HT1080 (cell line): ENCODE measurements at places on chromosomes 3 and 15. TPM values are rescaled to one million over a fixed set of nuclear protein-coding genes. Genes with fewer than 3 reads are reported as not detected.

DNA sequence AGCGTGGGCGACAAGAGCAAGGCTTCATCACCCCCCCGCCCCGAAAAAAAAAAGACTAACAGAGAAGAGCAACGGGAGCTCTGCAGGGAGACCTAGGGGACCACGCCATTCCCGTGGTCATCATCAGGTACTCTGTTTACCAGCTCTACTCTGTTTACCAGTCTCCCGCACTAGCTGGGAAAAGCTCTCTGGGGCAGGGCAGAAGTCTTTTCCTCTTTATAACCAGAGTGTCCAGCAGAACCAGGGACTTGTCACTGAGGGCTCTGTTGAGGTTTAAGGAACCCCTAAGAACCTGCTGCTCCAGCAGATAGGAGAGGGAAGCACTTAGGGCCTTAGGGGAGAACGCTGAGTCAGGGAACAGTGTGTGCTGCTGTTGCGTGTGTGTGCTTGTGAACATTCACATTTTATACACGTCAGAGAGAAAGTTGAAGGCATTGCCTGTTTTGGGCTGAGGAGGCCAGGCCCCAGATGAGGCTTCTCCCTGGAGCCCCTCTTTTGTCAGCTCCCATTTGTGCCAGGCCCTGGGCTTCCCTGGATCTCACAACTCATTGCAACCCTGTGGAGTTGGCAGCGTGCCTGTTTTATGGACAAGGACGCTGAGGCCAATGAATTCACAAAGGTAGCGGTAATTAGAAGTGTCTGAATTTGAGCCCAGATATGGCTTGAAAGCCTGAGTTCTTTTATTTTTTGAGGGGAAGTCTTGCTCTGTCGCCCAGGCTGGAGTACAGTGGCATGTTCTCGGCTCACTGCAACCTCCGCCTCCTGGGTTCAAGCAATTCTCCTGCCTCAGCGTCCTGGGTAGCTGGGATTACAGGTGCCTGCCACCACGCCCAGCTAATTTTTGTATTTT, 24.2 kb upstream of the ERICH6 start:
- no peak for DNase-seq

The GPR27 gene
- total RNA-seq, result not detected in 2 replicates

GRCh38 chr3:69121950-69122349, 445 bp downstream of the LMOD3 start:
- peak; percentile 21 for DNase-seq

DNA sequence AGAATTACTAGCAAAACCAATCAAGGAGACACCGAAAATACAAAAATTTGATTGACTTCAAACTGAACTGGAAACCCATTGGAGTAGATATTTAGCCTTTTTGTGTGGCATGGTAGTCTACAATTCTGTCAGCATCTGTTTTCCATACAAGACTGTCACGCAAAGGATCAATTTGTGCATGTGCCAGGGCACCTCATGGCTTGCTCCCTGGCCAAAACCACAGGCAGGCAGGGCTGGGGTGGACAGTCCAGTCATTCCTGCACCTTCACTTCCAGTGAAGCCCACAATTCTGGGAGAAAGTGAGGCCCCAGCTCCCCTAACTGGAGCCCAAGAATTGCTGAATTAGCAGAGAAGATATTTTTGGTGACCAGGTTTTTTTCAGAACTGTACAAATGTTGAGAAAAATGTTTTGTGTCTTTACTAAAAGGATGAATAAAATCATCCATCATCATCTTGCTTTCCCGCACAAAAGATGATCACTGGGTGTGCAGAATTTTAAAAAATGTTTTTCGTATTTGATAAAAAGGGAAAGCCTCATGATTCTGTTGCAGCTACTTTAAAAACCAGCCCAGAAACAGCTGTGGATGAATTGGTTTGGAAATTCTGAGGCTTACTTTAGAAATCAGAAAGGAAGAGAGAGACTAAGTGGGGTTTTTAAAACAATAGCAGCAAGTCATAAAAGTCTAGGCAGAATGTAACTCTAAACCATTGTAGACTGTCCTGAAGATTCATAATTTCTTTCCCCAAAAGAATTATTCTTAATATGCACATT, 86.4 kb downstream of the PCCB start:
- no peak for DNase-seq

- no peak for DNase-seq
Observed at GRCh38 chr3:193737191-193737751, 144.3 kb downstream of the OPA1 start.

GRCh38 chr3:36367912-36368573, 12.3 kb upstream of the STAC start:
- no peak for DNase-seq

The GOLGA6L7 gene
- not detected in 2 replicates for total RNA-seq

DNA sequence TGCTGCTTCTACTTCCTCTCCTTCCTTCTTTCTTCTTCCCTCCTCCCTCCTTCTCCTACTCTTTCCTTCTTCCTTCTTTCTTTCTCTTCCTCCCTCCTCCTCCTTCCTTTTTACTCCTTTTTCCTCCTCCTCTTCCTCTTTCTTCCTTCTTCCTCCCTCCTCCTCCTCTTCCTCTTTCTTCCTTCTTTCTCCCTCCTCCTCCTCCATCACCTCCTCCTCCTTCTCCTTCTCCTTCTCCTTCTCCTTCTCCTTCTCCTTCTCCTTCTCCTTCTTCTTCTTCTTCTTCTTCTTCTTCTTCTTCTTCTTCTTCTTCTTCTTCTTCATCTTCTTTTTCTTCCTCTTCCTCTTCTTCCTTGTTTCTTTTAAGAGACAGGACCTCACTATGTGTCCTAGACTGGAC, 224.0 kb downstream of the NR2F2 start:
- DNase-seq, result no peak

DNA sequence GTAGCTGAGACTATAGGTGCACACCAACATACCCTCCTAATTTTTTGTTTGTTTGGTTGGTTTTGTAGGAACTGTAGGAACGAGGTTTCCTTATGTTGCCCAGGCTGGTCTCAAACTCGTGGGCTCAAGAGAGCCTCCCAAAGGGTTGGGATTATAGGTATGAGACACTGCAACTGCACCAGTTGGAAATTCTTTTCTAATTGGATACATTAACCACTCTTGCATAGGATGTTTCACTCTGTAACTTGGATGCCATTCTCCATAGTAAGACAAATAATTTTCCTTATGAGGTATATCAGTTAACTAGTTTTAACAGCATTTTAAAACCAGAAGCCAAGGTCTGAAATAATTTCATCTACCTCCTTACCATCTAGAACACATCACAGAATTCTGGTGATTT, 6.7 kb upstream of the ALCAM start:
- no peak for DNase-seq

- peak; percentile 52 for DNase-seq
Observed at GRCh38 chr3:26369133-26369532, 253.4 kb upstream of the LRRC3B start.

- no peak for DNase-seq
Observed at GRCh38 chr3:53046171-53047170, 598 bp upstream of the SFMBT1 start.

- peak; percentile 87 for DNase-seq
Observed at GRCh38 chr15:80550219-80550907, 144.7 kb upstream of the ABHD17C start.

The IL16 gene
- 0.03 and 0.50 TPM in 2 replicates for total RNA-seq

GRCh38 chr3:10286596-10287295, 6.0 kb downstream of the GHRL start:
- DNase-seq, result peak; percentile 91

GRCh38 chr3:33438881-33439545, 1.2 kb downstream of the UBP1 start:
- DNase-seq, result peak; percentile 20

- DNase-seq, result no peak
Observed at GRCh38 chr15:59764775-59765174, 75.7 kb upstream of the BNIP2 start.

GRCh38 chr3:17802950-17803349, 60.5 kb upstream of the TBC1D5 start:
- no peak for DNase-seq

- no peak for DNase-seq
Observed at GRCh38 chr15:62869116-62869515, 173.4 kb upstream of the TPM1 start.

DNA sequence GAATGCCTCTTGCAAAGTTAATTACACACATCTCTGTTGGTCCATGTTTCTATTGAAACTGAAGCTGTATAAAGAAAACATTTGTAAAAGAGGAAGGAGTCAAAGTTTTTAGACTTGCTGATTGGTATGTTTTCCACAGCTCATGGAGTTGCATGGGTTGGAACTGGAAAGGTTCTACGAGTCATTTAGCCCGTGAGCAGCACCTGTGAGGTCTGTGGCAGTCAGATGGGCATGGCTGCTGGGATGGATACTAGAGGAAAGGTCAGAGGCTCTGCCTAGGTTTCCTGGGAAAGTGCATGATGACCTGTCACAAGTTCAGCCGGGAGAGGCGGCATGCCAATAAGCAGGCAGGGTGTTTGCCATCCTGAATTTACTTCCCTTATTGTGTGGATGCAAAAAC, 155.4 kb downstream of the CACNA1D start:
- no peak for DNase-seq

DNA sequence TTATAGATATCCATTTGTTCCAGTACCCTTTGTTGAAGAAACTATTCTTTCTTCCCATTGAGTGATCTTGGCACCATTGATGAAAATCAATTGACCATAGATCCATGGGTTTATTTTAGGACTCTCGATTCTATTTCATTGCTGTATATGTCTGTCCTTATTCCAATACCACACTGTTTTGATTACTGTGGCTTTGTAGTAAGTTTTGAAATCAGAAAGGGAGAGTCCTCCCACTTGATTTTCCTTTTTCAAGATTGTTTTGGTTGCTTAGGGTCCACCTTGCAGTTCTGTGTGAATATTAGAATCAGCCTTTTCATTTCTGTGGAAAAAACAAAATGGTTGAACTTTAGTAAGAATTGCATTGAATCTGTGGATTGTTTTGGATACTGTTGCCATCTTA, 20.6 kb upstream of the IL20RB start:
- DNase-seq, result no peak

DNA sequence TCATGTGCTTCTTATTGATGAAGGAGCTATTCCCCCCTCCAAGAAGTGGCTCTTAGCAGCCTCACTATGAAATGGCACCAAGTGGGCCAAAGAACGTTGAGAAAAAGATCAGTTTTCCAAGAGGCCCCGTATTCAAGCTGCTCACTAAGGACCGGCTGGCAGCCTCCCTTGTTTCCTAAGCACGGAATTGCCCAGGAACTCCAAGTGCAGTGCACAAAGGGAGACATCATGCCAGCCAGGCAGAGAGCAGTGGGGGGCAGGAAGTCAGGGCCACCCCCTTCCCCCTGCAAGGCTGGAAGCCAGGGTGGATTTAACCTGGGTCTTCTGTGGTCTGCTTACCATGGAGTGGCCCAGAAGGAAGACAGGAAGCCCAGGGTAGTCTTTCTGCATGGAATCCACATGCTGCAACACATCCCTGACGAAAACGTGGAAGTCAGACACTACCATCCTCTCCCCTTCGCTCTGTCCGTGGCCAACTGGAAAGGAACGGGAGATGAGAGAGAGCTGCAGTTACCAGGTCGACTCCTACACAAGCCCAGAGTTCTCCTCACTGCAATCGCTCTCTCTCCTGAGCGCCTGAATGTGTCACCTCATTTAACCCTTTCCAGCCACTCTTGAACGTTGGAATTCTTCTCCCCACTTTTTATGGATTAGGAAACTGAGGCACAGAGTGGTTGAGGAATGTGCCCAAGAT, 49.5 kb downstream of the ABTB1 start:
- DNase-seq, result no peak

GRCh38 chr3:11643201-11643603, 513 bp downstream of the VGLL4 start:
- no peak for DNase-seq

DNA sequence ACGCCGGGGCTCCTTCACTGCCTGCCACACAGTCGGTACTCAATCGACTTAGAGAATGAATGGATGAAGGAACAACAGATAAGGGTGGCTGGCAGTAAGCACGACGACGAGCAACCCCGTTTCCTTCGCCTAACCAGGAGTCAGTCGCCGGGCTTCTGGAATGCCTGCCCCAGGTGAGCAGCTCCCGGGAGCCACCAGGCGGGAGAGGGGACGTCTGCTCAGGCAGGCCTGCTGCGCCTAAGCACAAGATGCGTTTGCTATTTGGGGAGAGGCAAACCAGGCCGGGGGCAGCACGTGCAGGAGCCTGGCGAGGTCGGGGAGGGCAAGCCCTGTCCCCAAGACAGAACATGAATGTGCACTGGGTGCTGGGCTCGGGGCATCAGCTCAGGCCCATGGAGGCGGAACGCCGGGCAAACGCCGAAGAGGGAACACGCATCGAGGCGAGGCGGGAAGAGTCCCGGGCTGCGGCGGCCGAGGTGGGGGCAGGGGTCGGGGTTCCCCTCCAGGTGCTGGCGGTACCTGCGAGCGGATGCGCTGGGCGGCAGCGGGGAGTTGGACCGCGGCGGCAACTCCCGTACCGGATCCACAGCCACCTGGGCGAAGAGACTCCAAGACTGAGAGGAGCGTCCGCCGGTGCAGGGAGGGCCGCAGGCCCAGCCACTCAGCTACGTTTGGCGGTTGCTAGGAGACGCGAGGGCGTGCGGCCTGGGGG, at the start of gene CFAP92:
TSS of gene CFAP92 (minus strand) at position 616 of the 712 bp plus-strand sequence. CDS start 772 bp downstream, outside the sequence.
- no peak for DNase-seq

The FANCD2OS gene
- total RNA-seq, result not detected in 2 replicates

- peak; percentile 94 for DNase-seq
Observed at GRCh38 chr3:4978966-4979427, 240 bp upstream of the BHLHE40 start.

The CCRL2 gene
- total RNA-seq, result 2.6 and 3.7 TPM in 2 replicates

GRCh38 chr3:141430316-141430715, 56.5 kb upstream of the RASA2 start:
- no peak for DNase-seq

DNA sequence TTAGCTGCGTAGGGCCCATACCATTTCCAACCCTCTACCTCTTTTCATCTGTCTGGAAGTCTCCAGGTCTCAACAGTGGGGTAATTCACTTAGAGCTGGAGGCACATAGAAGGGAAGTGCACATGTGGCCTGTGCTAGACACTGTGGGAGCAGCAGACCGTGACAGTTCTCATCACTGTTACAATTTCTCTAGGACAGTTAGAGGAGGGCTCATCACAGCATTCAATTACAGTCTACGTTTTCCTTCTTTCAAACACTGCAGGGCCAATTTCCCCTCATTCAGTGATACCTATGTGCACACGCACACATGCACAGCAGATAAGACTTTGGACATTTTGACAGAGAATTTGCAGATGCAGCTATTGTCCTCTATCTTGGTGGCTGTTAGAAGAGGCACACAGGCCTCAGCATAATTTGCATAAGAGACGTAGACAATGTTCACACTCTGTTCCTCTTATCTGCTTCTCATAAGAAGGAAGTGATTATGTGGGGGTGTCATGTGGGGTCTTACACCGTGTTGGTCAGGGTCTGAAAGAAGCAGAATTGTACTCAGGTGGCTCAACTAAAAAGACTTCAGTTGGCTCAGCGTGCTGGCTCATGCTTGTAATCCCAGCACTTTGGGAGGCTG, 12.6 kb upstream of the HRG start:
- no peak for DNase-seq

The UBE2E2 gene
- 27.5 and 31.0 TPM in 2 replicates for total RNA-seq

The SCAANT1 gene
- total RNA-seq, result not detected in 2 replicates

GRCh38 chr15:74620636-74621545, 5.3 kb downstream of the CLK3 start:
- DNase-seq, result peak; percentile 69

DNA sequence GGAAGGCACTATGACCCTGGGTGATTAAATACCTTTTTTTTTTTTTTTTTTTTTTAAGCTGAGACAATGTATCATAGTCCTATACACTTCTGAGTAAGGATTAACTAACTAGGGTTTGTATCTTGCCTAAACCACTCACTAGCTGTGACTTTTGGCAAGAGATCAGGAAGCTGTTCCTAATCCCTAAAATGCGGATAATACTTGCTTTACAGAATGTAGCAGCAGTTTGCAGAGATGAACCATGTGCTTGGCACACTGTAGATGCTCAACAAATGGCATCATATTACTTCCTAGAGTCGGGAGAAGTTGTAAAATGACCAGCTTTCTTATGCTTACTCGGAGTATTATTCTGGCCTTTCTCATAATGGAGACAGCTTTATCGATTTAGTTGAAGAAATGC, 25.6 kb upstream of the PYGO1 start:
- no peak for DNase-seq
